ENCODE measurements at places on chromosomes 2 and 18. TPM values are rescaled to one million over a fixed set of nuclear protein-coding genes. Genes with fewer than 3 reads are reported as not detected.

The CCDC74A gene
- total RNA-seq, result 29.0 TPM

The NPHP1 gene
- total RNA-seq, result 10.6 TPM

The CYP26B1 gene
- not detected for total RNA-seq

GRCh38 chr2:120237491-120237902 is 14.3 kb upstream of the TMEM185B start:
- H3K27me3 ChIP-seq, result no peaks in the 10 kb centered on the region
- H3K36me3 ChIP-seq, result no peaks in the 10 kb centered on the region
- peak overlapping the region; percentile 7 for H3K4me3 ChIP-seq
- H3K27ac ChIP-seq, result no peak overlapping the region

DNA sequence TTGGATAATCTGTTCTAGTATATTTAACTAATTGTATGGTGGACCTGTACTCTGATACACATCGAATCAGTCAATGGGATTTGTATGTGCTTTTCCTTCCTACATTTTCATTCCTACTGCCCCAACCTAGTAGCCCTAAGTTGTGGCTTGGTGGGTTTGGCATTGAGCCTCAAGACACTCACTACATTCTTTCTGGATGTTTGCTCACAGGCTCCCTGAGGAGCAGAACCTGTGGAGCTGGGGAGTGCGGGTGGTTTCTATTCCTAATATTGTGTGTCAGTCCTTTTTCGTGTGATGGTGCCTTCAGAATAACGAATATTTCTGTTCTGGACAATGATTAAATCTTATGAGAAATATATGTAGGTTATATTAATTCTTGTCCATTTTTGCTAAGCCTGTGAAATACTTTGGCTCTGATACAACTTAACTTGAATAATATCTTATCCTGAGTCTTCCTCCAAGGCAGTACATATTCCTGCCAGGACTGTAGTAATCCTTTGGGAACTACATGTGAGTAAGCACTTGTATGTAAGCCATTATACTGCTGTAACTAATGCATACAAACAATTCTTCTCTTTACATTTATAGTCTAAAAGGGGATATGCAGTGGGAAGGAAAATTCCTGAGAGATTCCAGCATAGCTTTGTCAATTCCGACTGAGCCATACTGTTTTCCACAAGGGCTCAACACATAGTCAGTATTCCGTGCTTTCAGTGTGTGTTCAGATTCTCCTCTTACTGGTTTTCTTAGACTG is 150.6 kb downstream of the AGPS start:
- H3K27ac ChIP-seq, result no peak overlapping the region
- no peak for DNase-seq

GRCh38 chr18:37483984-37484819 is 81.4 kb downstream of the CELF4 start:
- H3K4me1 ChIP-seq, result no peaks in the 10 kb centered on the region
- no peaks in the 10 kb centered on the region for H3K36me3 ChIP-seq
- no peak overlapping the region for H3K27ac ChIP-seq
- peaks cover 47% of the 10 kb centered on the region for H3K27me3 ChIP-seq
- DNase-seq, result peak; percentile 69

DNA sequence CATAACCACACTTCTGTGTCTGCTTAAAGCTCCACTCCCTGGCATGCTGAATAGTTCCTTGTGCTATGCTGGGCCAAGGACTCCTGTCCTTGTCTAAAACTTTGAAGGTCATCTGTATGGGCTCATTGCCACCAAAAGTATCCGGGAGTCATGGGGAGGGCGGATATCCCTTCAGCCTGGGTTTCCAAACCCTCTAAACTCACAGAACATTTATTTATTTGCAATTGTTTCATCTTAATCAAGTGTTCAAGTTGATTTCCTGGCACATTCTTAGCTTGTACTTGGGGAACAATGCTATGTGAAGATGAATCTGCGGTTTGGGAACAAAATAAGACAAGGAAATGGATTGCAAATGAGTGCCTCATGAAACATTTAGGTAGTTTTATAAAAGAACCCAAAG is 1.8 kb downstream of the NOSTRIN start:
- H3K36me3 ChIP-seq, result no peaks in the 10 kb centered on the region
- H3K27ac ChIP-seq, result no peak overlapping the region
- peaks cover 12% of the 10 kb centered on the region for H3K4me1 ChIP-seq
- H3K4me3 ChIP-seq, result no peak overlapping the region
- H3K27me3 ChIP-seq, result no peaks in the 10 kb centered on the region

GRCh38 chr18:35841283-35841682 is 131.2 kb upstream of the RMP24 start:
- no peaks in the 10 kb centered on the region for H3K4me1 ChIP-seq
- H3K27ac ChIP-seq, result no peak overlapping the region
- no peaks in the 10 kb centered on the region for H3K36me3 ChIP-seq
- H3K27me3 ChIP-seq, result no peaks in the 10 kb centered on the region
- no peak overlapping the region for H3K4me3 ChIP-seq

GRCh38 chr2:30348825-30349224 is 98.2 kb upstream of the LCLAT1 start:
- H3K4me1 ChIP-seq, result peaks cover 6% of the 10 kb centered on the region
- no peak for DNase-seq
- no peaks in the 10 kb centered on the region for H3K27me3 ChIP-seq
- H3K27ac ChIP-seq, result no peak overlapping the region
- no peak overlapping the region for H3K4me3 ChIP-seq
